Femur (tissue), 1 donor: ENCODE measurements at places on chromosomes 6 and 20.

GRCh38 chr6:159758031-159759001 is 3.5 kb upstream of the ACAT2 start:
- no peak for DNase-seq

DNA sequence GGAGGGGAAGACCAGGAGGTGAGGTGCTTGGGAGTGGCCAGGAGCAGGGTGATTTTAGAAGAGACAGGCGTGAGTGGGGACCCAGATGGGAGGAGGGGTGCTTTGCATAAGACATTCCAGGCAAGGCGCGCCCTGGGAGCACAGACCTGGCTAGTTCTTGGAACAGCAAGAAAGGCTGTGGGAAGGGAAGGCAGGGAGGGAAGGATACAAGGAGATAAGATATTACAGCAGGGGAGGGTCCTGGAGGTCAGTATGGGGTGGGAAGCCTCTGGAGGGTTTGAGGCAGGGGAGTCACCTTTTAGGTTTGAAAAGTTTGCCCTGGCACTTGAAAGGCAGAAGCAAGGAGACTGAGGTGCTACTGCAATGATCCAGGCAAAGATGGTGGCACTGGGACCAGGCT is 111.8 kb downstream of the ZDHHC14 start:
- no peak for DNase-seq

- DNase-seq = no peak
Observed at GRCh38 chr6:47059216-47059885, 17.2 kb upstream of the ADGRF1 start.

DNA sequence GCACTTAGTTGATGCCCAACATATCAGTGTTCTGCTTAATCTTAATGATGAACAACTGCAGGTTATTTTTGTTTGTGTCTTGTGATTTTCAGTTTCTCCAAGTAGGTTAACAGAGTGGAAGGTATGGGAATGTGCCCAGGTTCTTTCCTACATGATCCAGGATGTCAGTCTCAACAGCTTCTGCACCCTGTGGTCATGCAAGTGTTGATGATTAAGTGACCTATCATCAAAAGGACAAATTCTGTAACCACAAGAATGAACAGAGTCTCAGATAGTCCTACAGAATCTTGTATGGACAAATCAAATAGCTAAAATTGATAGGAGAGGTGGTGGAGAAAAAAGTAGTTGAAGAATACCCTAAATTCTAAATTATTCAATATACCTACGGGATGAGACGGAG is 26.1 kb downstream of the MAN1A1 start:
- DNase-seq = no peak

DNA sequence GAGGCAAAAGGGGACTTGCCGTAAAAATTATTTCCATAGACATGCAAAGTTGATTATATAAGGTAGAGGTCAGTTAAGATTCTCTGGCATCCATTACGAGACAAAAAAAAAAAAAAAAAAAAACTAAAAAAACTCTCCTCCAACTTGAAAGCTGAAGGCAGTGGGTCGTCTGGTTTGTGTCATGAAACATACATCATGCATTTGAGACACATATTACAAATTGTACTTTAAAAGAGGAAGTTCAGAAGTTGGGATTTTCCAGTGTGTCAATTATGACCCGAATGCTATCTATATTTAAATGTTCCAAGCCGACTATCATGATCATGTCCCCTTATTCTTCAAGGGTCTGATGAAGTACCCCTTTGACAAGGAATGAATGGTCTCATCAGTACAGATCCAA is 125.1 kb downstream of the ZNF217 start:
- DNase-seq = no peak

GRCh38 chr6:120935016-120935415 is 399.3 kb downstream of the TBC1D32 start:
- DNase-seq = no peak
